ENCODE measurements at places on chromosomes 5 and 9.

DNA sequence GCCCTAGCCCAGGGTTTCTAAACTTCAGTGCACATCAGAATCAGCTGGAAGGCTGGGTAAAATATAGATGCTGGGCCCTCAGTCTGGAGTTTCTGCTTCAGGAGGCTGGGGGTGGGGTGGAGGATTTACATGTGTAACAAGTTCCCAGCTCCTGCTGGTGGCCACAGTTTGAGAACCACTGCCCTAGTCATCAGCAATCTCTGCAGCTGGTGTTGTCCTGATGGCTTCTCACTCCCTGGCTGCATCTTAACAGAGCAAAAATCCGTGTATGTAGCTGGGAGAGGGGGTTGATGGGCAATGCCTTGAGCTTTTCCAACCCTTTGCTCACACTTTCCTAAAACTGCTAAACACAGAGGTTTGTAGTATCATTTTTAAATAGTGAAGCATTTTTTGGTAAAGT is 186.0 kb upstream of the KLF9 start:
- no peak for DNase-seq

- no peak for DNase-seq
Observed at GRCh38 chr9:4146293-4146692, 153.6 kb downstream of the GLIS3 start.

- DNase-seq: no peak
Observed at GRCh38 chr5:170503990-170504596, at the start of gene KCNIP1. TSS of gene KCNIP1 (plus strand) at chr5:170504020.

DNA sequence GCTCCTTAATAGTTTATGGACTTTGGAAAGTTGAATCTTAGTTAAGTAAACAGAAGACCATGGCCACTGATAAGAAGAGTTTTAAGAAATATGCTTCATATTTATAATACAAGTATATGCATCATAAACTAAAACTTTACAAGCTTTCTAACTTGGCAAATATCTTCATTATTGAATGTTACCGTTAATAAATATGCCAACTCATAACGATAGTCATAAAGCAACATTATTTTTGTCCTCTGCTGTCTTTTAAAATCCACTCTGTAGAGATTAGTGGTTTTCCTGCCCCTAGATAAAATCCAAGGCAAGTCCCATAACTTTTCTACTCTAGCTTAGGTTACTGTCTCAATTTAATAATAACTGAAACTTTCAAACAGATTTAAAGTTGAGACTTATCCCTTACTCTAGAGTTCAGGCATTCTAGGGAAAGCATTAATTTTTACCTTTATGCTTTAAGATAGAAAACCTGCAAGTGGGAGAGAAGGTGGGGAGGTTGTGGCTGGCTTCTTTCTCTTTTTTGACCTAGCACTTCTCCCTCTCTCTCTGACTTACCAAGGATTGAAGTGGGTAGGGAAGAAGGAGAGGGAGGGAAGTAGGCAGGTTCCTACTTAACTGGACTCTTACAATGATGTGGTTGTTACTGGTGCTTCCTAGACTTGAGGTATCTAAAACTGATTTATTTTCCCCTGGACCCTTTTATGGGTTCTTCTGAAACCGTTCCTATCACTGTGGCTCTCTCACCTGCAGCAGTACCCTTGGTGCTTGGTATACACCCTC is 29.6 kb downstream of the RNF145 start:
- DNase-seq: no peak

DNA sequence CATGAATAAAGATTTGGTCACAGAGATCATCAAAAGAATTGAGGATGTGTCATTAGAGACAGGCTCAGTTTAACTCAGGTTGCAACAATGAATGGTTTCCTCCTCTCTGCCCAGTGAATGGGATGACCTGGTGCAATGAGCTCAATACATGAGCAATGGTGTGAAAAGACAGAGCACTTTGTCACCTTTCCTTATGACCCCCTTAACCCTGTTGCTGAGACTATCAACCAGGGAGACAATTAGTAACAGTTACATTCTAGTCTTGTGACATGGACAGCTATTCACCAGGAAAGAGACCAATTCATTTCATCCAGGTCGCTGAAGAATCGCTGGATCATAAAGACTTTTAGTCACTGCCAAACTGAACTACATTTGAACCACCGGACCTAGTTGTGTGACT is 19.9 kb upstream of the CDH6 start:
- no peak for DNase-seq

DNA sequence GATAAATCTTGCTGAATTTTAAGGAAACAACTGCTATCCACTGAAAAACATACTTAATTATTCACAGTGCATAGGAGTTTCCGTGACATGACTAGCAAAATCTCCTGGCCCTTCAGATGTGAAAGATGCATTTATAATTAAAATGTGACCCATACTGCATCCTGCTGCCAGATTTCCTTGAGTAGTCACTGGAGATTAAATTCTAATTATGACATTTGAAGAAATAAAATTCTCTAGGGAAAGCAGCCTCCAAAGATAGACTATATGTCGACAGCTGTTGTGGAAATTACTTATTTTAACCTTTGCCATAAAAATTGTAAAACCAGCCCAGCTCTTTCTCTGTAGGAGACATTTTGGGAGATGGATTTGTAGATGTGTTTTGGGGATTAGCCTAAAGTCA is 193.6 kb upstream of the SMC2 start:
- DNase-seq: no peak

DNA sequence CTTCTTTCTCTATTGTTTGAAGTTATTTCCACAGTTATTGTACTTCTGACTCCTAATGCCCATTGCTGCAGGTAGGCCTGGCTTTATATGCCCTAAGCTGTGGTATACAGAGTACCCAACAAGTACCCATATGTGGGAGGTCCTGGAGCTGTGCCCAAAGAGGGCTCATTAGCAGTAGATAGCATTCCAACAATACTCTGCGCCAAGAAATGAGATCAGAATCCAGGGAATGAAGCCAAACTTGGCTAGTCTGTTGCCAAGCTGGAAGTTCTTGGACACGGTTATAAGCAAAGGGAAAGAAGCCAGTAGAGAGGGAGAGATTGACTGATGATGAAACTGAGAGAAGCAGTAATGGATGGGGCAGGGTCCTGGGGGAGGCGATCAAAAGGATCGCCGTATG is 29.7 kb upstream of the FAM169A start:
- no peak for DNase-seq

GRCh38 chr5:73387149-73387591 is 61.4 kb downstream of the FOXD1 start:
- DNase-seq: no peak

- no peak for DNase-seq
Observed at GRCh38 chr9:70374962-70375618, 39.4 kb downstream of the KLF9 start.

DNA sequence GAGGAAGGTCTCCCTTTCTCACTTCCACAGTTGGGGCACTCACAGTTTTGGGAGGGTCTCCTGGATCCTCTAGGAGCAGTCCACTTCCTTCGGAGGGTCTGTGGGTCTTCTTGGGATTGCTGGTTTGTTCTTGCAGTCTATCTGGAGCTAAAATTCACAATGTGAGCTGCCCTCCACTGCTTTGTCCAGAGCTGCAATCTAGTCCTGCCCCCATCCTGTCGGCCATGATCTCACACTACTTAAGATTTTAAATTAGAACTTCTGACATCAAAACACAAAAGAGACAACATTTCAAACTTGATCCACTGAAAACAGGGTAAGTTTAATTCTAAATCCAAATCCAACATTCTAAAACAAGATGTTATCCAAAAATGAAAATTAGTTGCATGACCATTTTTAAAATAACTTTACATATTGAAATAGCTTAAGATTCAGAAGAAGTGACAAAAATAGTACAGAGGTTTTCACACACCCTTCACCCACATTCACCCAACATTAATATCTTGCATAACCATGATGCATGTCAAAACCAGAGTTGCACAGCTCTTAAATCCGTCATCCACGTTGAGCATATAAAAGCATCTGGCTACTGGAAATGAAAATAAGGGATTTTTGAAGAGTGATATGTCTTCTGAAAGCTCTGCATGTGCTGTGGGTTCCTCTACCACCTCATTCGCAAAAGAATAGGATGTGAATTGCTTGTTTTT is 113.7 kb upstream of the EPB41L4A start:
- no peak for DNase-seq

DNA sequence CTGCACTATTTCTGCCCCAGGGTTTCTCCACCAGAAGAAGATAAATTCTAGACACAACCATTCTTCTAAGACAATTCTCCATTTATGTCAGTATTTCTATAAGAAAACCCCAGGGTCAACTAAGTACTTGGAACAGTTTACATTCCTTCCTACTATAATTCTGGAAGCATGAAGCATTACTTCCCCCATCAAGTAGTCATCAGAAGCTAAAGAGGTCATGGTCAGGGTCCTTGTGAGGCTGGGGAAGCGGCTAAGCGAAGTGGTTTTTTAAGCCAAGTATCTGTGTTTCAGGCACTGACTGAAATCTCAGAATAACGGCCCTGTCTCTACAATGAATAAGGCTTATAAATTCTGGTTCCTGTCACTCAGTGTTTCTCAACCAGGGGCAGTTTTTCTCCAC is 197.8 kb downstream of the GLIS3 start:
- no peak for DNase-seq

- no peak for DNase-seq
Observed at GRCh38 chr5:107223066-107223465, 447.7 kb downstream of the EFNA5 start.

DNA sequence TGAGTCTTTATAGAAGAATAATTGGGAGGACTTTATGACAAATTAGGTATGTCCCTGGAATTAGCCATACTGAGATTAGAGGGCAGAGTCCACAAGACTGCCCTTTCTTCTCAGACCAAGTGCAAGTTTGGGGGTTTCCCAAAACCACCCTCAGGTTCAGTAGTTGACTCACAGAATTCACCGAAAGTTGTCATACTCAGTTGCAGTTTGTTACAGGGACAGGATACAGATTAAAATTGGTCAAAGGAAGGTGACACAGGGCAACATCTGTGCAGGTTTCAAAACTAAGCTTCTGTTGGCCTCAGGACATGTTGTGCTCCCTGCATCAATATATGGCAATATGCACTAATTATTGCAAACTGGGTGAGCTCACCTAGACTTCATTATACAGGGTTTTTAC is 3.8 kb downstream of the RANBP17 start:
- DNase-seq: no peak

- DNase-seq: no peak
Observed at GRCh38 chr9:129598089-129598596, 22.8 kb downstream of the C9orf50 start.

- DNase-seq: no peak
Observed at GRCh38 chr5:116982035-116982434, 407.4 kb upstream of the SEMA6A start.

- DNase-seq: no peak
Observed at GRCh38 chr5:60287174-60287771, 393.7 kb upstream of the PDE4D start.

GRCh38 chr9:126608551-126608950 is 5.2 kb upstream of the LMX1B start:
- DNase-seq: no peak

DNA sequence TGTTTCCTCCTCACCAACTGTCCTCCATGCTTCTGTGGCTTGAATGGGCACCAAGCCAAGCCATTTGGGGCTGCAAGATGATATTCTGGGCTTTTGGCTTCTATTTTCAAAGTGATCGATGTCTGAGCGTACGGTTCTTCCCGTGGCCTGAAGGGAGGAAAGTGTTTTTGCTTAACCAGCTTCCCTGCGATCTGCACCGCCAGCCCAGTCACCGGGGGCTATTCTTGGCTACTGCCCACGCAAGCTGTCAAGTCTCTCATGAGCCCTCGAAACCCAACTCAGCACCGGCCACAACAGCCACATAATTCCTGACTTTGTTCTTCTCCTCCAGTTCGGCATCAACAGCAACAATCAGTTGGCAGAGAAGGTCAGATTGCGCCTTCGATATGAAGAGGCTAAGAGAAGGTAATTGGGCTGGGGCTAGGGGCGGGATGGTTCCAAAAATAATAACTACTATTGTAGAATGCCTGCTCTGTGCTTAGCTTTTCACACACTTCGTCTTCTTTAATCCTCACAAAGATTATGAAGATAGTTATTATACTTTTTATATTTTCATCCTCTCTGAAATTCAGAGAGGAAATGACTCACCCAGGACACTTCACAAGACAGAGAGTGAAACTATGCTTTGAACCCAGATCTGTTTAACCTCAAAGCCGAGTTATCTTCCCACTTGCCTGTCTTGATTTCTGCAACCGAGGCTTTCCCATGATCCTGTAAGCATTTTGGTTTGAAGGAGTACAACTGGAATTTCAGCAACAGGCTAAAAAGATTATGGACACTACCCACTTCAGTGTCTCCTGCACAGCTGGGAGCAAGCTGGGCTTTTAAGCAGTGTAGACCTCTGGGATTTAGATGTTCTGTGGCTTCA is 76.4 kb upstream of the RARS1 start:
- DNase-seq: no peak

DNA sequence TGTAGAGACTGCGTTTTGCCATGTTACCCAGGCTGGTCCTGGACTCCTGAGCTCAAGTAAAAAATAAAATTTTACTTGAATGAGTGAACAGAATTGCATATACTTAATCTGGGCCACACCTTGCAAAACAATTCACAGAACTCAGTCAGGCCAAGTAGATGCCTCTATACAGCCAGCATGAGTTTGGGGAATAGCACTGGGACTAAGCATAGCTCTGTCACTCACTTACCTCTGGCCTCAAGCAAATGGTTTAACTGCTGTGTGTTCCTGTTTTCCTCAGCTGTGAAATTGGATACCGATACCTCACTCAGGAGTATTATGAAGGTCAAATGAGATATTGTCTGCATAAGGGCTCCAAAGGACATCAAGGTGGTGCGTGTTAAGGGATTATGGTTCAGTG is 10.9 kb upstream of the FRMPD1 start:
- DNase-seq: no peak
